ENCODE measurements at places on chromosomes 12 and 14.

GRCh38 chr14:75711105-75711795 is 50.2 kb downstream of the TTLL5 start:
- H3K36me3 ChIP-seq, result no peaks in the 10 kb centered on the region
- no peaks in the 10 kb centered on the region for H3K27me3 ChIP-seq
- H3K27ac ChIP-seq, result no peak overlapping the region
- H3K4me3 ChIP-seq, result no peak overlapping the region
- H3K4me1 ChIP-seq, result peaks cover 4% of the 10 kb centered on the region
- DNase-seq, result peak; percentile 4

DNA sequence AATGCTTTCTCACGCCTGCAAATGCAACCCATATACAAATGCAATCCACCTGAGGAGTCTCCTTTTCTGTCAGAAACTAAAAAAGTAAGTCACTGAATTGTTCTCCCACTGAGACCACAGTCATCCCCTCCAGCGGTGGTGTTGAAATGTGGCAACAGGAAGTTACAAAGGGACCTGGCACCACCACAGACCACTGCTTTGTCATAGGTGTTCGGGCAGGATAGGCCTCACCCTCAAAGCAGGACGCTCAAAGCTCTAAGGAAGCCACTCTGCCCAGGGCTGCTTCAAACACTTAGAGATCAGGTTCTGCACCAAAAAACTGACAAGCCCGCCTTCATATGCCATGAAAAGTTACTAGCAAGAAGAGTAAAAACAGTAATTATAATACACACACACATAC is 11.3 kb downstream of the PHLDA1 start:
- H3K4me3 ChIP-seq, result no peak overlapping the region
- peaks cover 45% of the 10 kb centered on the region for H3K4me1 ChIP-seq
- no peaks in the 10 kb centered on the region for H3K36me3 ChIP-seq
- peak overlapping the region; percentile 45 for H3K27ac ChIP-seq

- H3K4me1 ChIP-seq, result peaks cover 9% of the 10 kb centered on the region
- H3K36me3 ChIP-seq, result peaks cover 10% of the 10 kb centered on the region
- H3K27me3 ChIP-seq, result no peaks in the 10 kb centered on the region
- no peak overlapping the region for H3K4me3 ChIP-seq
- H3K27ac ChIP-seq, result no peak overlapping the region
Measured at GRCh38 chr14:85622106-85622505, 92.2 kb downstream of the FLRT2 start.

DNA sequence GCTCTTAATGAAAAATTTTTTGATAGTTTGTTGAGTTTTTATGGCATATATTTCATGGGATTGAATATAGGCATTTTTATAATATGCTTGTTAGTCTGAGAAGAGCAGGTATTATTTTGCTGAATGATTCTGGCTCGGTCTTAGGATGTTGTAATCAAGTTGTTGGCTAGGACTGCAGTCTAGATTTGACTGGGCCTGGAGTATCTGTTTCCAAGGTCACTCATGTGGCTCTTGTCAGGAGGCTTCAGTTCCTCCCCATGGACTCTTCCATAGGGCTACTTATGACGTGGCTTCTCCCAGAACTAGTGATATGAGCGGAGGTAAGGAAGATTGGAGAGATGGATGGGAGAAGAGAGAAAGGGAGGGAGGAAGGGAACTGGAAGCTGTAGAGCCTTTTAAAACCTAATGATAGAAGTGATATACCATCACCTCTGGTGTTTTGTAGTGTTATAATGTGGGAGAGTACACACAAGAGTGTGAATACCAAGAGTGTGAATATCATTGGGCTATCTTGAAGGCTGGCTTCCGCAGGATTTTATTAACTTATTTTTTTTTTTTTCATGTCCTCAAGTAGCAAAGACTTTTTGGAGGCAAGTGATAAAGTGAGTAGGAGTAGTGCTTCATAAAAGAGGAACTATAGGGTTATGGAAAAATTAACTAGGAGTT is 4.4 kb downstream of the MNAT1 start:
- H3K27ac ChIP-seq, result no peak overlapping the region
- peaks cover 20% of the 10 kb centered on the region for H3K4me1 ChIP-seq
- no peak overlapping the region for H3K4me3 ChIP-seq
- no peak for DNase-seq
- no peaks in the 10 kb centered on the region for H3K27me3 ChIP-seq

- H3K4me1 ChIP-seq, result peaks cover 46% of the 10 kb centered on the region
- DNase-seq, result no peak
- H3K27me3 ChIP-seq, result no peaks in the 10 kb centered on the region
- peaks cover 24% of the 10 kb centered on the region for H3K36me3 ChIP-seq
- peak overlapping the region; percentile 95 for H3K4me3 ChIP-seq
Measured at GRCh38 chr12:109097140-109097434, 310 bp upstream of the UNG start.

Measured in neural crest cell (in vitro differentiated cells).